Natural killer cell (primary cell): ENCODE measurements at places on chromosomes 2 and 18. TPM values are rescaled to one million over a fixed set of nuclear protein-coding genes. Genes with fewer than 3 reads are reported as not detected.

Gene CDH7
- not detected for total RNA-seq

Gene FARSB
- 8.6 TPM for total RNA-seq

Gene COLEC11
- not detected for total RNA-seq

Gene PSMA8
- total RNA-seq = not detected

Gene SCN7A
- not detected for total RNA-seq

Gene SCTR
- not detected for total RNA-seq

Gene BBS5
- 2.2 TPM for total RNA-seq

Gene AOX1
- not detected for total RNA-seq

Gene MAP2
- not detected for total RNA-seq

Gene RNF181
- total RNA-seq = 66.7 TPM

Gene TBR1
- total RNA-seq = not detected
